ENCODE measurements at places on chromosomes 4 and X.

GRCh38 chr4:14965071-14965470, 37.2 kb upstream of the CPEB2 start:
- DNase-seq = no peak

GRCh38 chrX:118508635-118509034, 13.0 kb downstream of the DOCK11 start:
- DNase-seq = no peak

- DNase-seq = no peak
Observed at GRCh38 chr4:11546391-11547175, 117.9 kb upstream of the HS3ST1 start.

DNA sequence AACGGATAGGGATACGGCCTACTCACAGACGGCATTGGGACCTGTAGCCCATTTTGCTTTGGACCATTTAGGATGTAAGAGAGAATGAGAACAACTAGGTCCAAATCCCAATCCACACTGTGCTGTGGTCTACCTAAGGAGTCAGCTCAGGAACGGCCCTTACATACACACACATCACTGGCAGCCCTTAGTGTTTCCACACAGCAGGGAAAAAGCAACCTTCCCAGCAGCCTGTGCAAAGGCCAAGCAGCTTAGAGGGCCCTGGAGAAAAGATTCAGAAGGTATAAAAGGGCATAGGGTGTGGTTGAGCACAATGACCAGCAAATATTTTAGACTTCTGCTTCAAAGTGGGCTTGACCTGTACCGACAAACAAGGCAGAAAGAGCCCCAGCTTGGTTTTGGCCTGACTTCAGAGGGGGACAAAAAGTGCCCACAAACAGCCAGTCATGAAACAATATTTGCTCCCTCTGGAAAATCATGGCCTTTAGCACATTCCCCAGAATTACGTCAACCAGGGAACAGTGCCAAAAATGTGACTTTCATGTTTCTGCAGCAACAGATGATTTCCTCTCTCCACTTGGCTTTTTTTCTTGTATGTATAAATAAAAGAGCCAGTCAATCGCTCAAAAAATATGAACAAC, 359.5 kb upstream of the FGF16 start:
- peak; percentile 26 for DNase-seq

- no peak for DNase-seq
Observed at GRCh38 chrX:100625985-100626491, 10.6 kb downstream of the TSPAN6 start.

DNA sequence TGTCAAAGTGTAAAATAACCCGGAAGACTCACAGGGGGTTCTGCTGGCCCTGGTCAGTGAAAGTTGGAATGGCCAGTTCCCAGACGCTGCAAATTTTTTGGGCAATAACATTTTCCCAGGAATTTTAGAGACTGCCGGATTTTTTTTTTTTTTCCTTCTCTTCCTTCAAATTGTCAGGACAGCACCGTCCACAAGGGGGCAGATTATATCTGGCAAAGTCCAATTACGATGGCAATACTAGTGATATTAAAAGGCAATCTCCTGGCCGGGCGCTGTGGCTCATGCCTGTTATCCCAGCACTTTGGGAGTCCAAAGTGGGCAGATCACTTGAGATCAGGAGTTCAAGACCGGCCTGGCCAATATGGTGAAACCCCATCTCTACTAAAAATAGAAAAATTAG, 20.5 kb downstream of the SLC25A5 start:
- no peak for DNase-seq

GRCh38 chr4:7591409-7592053, 156.8 kb upstream of the PSAPL1 start:
- no peak for DNase-seq

DNA sequence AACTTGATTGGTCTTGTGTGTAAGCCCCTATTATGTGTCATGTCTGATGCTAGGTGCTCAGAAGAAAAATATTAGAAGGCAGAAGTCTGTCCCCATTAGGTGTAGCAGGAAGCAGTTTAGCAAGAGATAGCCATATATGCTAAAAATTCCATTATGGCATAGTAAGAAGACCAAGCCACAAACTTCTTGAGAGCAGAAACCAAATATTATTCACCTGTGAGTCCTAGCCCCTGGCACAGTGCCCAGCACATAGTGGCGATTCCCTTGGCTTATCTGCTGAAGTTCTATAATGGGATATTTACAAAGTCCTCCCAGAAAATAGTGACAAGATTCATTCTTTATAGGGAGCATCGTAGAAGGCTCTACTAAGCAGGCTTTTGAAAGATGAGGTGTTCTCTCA, 174.4 kb downstream of the RAB28 start:
- no peak for DNase-seq

GRCh38 chrX:139759637-139760036, 51.7 kb upstream of the MCF2 start:
- DNase-seq = peak; percentile 1

- no peak for DNase-seq
Observed at GRCh38 chrX:75061701-75062100, 94.4 kb downstream of the ABCB7 start.

DNA sequence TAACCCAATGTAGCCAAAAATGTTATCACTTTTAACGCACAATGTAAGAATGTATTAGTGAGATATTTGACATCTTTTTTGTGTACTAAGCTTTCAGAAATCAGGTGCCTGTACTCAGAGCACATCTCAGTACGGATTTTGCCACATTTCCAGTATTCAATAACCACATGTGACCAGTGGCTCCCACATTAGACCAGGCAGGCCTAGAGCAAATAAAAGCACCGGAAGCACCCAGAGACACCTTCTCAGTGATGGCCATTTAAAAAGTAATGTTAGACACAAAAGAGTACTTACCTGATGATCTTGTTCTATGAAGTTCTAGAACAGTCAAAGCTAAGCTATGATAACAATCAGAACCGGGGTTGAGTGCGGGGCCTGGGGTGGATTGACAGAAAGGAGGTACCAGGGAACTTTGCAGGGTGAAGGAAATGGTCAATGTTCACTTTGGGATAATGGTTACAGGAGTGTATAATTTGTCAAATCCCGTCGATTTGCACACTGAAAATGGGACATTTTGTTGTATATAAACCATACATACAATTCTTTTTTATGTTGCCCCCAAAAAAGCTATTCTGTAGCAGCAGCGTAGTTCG, 1.2 kb downstream of the CTPS2 start:
- no peak for DNase-seq

DNA sequence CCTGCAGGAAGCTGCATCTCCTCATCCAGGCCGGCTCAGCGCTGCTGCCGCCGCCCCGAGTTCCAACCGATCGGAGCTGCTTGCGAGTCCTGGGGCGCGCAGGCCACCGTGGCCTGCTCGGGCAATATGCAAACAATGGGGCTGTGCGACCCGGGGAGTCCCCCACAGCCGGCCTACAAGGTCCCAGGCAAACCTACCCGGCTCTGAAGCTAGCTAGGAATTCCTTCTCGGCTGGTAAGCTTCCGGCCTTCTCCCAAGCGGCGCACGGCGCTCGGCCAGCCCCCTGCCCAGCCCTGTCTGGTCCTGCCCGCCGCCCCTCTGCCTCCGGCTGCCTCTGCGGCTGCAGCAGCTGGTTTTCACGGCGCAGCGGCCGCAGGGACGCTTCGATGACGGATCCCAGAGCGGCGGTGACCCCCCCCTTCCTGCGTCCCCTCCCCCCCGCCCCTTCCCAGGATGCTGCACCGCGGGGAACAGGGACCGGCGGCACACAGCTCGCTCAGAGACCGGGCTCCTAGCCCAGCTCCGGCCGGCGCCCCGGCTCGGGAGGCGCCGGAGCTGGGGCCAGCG, 59.4 kb downstream of the TSC22D3 start:
- peak; percentile 30 for DNase-seq

DNA sequence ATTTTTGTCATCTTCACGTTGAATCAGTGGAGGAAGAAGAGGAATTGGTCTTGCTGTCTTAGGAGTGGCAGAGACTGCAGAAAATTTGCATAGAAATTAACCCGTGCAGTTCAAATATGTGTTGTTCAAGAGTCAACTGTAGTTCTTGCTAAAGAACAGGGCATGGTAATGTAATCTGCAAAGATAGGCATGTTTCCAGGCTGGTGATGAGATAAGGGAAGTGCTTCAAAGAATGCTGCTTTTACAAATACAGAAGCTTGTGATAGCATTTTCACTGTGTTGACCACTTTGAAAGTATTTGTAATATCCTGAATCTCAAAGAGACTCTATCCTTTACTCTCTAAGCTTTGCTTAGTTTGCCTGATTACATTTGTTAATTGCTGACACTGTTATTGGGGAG, 60.1 kb downstream of the PRRG1 start:
- DNase-seq = no peak

DNA sequence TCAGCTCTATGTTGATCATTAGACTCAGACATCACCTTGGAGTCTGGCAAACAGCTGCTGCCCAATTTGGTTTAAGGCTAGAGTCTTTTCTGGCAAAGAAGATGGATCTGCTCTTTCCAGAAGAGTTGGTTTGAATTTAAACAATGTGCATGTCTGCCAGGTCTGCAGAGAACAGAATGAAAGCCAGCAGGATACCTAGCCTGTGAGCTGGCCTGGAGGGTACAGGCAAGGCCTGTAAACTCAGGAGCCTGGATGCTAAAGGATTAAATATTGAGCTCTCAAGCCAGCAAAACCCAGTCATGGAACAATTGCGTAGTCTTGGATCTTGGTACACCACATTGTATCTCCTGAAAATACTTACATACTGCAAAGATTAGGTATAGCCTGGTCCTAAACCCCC, 15.6 kb upstream of the PDLIM3 start:
- DNase-seq = no peak

GRCh38 chrX:24392709-24393108, 32.3 kb downstream of the SUPT20HL1 start:
- no peak for DNase-seq

- no peak for DNase-seq
Observed at GRCh38 chr4:90580326-90580725, 453.1 kb downstream of the CCSER1 start.

DNA sequence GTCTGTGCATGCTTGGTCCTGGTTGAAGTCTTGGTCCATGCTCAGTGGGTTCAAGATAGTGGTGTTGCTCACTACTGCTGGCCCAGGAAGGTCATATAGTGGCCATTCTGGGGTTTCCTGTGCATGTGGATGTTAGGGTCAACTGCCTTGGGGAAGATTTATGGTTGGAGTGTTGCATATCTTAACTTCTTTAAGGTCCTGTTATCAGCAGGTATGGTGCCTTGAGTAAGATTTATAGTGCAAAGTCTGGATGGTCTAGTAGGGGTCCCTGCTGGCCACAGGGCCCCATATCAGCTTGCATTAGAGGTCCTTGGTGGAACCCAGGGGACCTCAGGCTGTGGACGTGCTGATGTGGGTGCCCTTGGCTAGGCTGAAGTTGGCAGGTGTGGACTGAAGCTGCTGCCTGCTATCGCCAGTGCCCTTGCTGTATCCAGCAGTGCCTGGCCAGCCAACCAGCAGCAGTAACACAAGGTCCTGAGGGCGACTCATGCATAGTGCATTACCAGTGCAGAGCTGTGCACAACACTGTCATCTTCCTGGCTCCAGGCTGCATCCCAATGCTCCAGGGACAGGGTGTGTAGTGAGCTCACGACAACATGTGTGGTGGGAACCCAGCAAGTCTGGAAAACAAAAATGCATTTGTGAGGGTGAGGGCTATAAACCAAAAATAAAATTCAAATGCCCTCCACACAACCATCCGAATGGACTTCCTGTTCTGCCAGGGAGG, 61.0 kb downstream of the BEX3 start:
- no peak for DNase-seq

- DNase-seq = no peak
Observed at GRCh38 chr4:92461732-92462131, 158.0 kb downstream of the GRID2 start.

- no peak for DNase-seq
Observed at GRCh38 chrX:3567686-3568085, 145.8 kb downstream of the PRKX start.

DNA sequence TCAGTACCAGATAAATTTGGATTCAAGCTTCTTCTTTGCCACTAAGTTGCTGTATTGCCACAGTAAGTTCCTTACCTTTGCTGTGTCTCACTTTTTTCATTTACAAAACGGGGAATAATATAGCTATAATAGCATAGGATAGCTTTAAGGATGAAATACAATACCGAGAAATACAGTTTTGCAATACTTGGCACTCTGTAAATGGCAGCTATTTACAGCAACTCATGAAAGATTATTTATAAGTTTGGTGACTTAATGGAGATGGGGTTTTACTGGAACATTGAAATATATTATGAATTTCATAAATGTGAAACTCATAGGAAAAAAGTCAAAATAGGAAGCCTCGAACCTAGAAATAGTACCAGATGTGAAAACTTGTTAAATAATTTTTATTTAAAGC, 27.6 kb downstream of the ANXA10 start:
- DNase-seq = no peak

DNA sequence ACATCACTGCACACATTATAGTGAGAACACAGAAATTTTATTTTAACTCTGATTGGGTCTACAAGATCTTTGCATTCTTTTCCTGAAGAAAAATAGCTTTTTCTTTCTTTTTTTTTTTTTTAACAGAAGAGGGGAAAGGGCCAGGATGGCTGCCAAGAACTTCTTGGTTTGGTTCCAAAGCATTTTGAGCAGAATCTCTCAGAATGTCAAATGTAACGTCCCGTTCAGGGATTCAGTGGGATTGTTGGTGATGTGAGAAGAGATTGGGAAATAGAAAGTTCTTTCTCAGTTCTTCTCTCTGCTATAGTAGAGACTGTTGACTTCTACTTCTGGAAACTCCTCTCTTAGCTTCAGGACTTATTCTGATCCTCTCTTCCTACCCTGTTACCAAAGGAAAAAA, 70.9 kb upstream of the CBR4 start:
- DNase-seq = no peak

DNA sequence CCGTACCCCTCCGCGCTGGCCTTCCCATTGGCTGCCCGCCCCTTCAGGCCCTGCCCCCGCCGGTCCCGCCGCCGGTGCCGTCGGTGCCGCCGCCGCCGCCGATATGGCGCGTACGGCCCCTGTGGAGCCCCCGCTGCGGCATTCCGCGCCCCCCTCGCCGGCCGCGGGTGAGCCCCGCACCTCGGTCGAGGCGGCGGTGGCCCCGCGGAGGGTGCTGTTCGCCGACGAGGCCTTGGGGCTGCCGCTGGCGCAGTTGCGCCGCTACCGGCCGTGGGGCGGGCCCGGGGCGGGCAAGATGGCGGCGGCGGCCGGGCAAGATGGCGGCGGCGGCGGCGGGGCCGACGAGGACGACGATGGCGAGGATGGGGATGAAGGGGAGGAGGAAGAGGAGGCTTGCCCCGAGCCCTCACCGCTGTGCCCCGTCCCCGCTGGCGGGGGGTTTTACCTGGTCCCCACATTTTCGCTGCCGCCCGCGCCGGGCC, at the start of gene PPP1R3F:
PPP1R3F (plus strand) TSS at position 27 of the 482 bp plus-strand sequence; CDS start at position 104, 77 bp downstream.
- no peak for DNase-seq

GRCh38 chr4:81030061-81030980, at the start of gene BMP3:
Gene BMP3 (plus strand): TSS chr4:81030708. CDS start chr4:81031285, 577 bp downstream.
- peak; percentile 0 for DNase-seq

DNA sequence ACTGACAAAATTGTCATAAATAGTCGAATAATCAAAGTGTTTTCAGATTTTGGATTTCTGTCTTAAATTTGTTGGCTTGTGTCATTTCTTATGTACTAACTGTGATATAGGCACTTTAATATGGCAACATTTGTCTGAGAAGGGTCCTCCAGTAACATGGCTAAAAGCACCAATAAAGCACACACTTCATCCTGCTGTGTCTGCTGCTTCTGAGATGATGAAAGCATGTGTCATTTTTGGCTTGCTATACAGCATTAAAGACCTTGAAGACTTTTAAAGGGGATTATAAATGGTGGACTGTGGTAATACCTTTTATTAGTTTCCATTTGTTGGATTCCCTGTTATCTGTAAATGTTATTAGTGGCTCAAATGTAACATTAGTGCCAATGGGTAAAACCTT, 551.8 kb upstream of the GRID2 start:
- DNase-seq = no peak

- no peak for DNase-seq
Observed at GRCh38 chr4:7960017-7960789, 20.5 kb upstream of the AFAP1 start.

Measured in A549 (cell line).